Activated T-cell treated with anti-CD3 and anti-CD28 coated beads for 48 hours (primary cell): ENCODE measurements at places on chromosomes 2 and 18.

DNA sequence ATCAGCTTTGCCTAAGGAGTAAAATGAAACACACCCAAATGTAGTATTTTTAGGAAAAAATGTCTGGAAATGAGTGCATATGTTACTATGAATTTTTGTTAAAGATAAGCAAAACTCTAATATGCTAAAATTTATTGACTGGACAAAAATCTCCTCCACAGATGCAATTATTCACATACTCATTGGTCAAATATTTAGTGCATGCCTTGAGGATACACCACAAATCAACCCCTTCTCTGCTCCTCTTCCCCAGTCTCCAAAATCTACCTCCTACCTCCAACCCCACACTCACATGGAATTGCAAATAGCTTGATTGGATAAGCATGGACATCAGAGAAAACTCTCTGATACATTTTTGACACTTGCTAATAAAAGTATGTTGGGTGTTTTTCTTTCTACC is 95.6 kb upstream of the CDC42EP3 start:
- no peak for DNase-seq

GRCh38 chr2:156538083-156538504 is 101.9 kb downstream of the GPD2 start:
- no peak for DNase-seq

- DNase-seq: no peak
Observed at GRCh38 chr2:187382131-187382530, 65.9 kb downstream of the CALCRL start.

- no peak for DNase-seq
Observed at GRCh38 chr2:172456002-172456401, 28.6 kb downstream of the ITGA6 start.

DNA sequence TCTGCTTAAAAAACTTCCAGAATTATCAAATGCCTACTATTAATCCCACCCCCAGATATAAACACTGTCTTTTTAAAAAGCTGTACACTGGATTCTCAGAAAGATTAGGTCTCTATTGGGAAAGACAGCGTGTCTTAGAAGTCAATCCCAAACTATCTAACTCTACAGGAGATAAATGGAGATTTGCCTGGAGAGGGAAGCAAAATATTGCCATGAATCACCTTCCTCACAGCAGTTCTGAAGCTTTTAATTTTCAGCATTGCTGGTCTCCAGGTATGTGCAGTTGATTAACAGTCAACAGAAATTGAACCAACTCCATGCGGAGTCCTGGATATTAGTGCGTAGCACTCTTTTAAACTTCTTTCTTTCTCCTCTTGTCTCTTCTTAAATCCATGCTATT is 122.2 kb downstream of the DSC3 start:
- no peak for DNase-seq

DNA sequence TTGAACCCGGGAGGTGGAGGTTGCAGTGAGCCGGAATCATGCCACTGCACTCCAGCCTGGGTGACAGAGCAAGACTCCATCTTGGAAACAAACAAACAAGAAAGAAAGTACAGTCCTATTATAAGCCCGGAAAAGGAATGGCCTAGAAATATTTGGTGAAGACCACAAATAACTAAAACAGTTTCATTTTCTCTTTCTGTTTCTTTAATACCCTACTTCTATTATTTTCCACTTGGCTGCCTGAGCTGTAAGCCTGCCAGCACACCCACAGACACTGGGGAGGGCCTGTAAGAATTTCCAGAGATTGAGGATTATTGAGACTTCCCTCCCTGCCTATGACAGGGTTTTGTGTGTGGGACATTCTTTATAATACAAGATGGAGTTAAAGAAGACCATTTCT is 188.0 kb upstream of the DCC start:
- no peak for DNase-seq

DNA sequence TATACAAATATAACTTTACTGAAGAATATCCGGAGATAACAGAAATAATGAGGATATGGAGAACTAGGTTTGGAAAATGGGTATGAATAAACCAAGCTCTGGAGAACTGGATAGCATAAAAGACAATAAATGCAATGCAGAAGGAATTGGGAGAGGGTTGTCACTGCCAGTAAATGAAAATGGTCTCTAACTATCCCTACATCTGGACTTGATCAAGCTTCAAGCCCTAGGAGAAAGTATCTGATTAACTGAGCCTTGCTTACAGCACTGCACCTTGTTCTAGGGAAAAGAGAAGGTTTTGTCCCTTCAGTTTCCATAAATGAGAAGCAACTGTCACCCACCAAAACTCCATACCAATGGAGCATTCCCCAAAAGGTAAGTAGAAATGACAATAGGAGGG is 514.6 kb upstream of the ZEB2 start:
- no peak for DNase-seq

DNA sequence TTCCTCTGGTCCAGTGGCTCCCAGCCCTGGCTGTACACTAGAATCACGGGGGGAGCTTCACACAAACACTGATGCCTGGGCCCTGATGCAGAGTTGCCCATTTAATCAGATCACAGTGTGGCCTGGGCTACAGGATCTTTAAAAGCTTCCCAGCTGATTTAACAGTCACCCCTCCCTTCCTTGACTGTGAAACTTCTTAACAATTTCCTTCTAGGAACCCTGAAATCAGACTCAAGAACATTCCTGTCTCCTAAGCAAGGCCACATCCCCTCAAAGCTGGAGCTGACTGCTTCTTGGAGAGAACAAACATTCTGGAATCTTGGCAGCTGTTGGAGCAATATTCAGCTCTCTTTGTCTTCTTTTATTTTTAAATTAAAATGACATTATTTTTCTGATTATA is 88.7 kb downstream of the ADD2 start:
- no peak for DNase-seq

DNA sequence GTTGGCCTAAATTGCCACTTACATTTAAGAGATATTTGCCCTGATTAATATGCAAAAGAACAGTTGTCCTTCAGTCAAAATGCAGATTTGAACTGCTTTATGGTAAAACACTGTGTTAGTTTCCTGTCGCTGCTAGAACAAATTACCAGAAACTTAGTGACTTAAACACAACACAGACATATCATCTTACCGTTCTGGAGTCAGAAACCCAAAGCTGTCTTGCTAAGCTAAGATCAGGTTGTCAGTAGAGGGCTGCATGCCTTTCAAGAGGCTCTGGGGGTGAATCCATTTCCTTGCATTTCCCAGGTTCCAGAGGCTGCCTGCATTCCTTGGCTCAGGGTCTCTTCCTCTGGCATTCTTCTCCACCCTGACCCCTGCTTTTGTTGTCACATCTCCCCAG is 149.5 kb downstream of the FAM161A start:
- DNase-seq: no peak

GRCh38 chr2:7674606-7675005 is 757.4 kb downstream of the RNF144A start:
- DNase-seq: no peak

- DNase-seq: no peak
Observed at GRCh38 chr2:148545390-148546256, 98.9 kb upstream of the EPC2 start.

- DNase-seq: no peak
Observed at GRCh38 chr2:224562831-224563230, 22.3 kb downstream of the CUL3 start.

GRCh38 chr2:348361-348916 is 60.5 kb upstream of the ALKAL2 start:
- DNase-seq: no peak

GRCh38 chr18:9808295-9809241 is 77.2 kb upstream of the TXNDC2 start:
- DNase-seq: no peak

- DNase-seq: no peak
Observed at GRCh38 chr2:131038258-131039100, 54.8 kb downstream of the FAM168B start.

DNA sequence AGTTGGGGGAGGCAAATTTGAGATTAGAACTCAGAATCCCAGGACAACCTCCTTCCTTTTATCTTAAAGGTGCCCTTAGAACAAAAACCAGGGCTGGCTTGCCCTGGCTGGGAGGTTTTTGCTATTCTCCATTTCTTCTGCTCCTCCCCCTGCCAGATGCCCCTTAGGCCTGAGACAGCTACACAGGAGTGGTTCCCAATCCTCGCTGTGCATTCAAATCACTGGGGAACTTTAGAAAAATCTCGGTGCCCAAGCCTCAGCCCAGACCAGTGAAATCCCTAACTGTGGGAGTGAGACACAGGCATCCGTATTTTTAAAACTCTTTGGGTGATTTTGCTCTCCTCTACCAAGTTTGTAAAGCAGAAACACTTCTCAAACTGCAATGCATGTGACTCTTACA is 38.8 kb downstream of the LBH start:
- no peak for DNase-seq

DNA sequence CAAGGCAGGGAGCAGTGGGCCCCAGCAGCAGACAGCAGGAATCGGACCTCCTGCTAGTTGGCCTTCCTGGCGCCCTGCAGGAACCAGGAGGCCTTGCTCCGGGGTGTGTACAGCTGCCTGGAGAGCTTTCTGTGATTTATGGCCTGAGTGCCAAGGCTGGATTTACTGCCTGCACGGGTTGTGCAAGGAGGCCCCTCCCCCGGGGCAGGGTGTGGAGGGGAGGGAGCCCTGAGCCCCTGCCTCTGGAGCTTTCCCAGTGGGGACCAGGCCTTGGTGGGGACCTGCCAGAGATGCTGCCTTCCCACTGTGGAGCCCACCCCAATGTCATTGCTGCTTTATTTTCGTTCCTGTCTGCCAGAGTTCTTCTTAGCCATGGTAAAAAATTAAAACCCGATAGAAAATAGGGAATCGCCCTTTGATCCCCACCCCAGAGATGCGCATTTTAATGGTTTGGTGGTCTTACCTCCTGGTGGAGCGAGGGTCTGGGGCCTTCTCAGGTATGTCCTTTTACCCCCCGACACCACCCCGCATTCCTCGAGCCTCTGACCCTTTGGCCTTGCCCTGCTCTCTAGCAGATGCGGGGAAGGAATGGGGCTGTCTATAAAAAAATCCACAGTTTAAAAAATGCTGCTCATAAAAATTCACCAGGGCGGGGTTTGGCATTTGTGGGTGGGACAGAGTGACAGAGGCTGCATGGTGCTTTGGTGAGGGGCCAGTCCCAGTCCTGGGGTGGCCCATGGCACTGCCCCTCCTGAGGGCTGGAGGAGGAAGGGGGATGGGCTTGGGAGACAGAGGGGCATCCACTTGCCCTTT is 6.9 kb upstream of the RALB start:
- DNase-seq: no peak

DNA sequence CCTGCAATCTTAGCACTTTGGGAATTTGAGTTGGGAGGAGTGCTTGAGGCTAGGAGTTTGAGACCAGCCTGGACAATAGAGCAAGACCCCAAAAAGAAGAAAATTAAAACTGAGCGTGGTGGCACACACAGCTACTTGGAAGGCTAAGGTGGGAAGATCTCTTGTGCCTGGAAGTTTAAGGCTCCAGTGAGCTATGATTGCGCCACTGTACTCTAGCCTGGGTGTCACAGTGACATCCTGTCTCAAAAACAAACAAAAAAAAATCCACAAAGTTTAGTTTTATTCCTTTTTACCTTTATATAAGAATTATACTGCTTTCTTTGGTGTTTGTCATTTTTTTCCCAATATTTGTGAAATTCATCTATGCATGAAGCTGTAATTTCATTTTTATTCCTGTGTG is 20.3 kb downstream of the SLC39A10 start:
- no peak for DNase-seq

- no peak for DNase-seq
Observed at GRCh38 chr2:48944956-48945355, 189.4 kb upstream of the LHCGR start.

- DNase-seq: no peak
Observed at GRCh38 chr2:227782804-227783203, 30.8 kb upstream of the CCL20 start.

- DNase-seq: no peak
Observed at GRCh38 chr18:12895626-12896025, 11.6 kb upstream of the PTPN2 start.

GRCh38 chr2:127932199-127932876 is 46.6 kb upstream of the AMMECR1L start:
- no peak for DNase-seq

DNA sequence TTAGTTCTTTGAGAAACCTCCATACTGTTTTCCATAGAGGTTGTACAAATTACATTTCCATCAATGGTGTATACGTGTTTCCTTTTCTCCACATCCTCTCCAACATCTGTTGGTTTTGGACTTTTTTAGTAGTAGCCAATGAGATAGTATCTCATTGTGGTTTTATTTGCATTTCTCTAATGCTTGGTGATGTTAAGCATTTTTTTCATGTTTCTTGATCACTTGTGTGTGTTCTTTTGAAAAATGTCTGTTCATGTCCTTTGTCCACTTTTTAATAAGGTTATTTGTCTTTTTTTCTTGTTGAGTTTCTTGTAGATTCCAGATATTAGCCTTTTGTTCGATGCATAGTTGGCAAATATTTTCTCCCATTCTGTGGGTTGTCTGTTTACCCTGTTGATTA is 392.3 kb upstream of the ZEB2 start:
- DNase-seq: no peak

DNA sequence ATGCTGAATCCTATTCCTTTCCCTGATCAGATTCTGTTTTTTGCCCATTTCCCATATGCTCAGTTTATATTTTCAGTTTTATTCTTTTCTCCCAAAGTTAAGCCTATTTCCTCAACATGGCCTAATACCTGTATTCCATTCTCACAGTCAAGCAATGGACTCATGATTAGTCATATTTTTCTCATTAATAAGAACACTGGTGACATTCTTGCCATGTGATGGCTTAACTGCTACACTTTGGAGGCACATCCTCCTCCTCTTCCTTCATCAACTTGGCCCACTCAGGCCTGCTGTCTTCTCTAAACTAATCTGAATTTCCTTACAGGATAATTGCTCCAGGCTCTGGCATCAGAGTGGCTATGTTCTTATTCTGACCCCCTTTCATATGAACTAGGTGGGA is 679.2 kb downstream of the NYAP2 start:
- DNase-seq: no peak

DNA sequence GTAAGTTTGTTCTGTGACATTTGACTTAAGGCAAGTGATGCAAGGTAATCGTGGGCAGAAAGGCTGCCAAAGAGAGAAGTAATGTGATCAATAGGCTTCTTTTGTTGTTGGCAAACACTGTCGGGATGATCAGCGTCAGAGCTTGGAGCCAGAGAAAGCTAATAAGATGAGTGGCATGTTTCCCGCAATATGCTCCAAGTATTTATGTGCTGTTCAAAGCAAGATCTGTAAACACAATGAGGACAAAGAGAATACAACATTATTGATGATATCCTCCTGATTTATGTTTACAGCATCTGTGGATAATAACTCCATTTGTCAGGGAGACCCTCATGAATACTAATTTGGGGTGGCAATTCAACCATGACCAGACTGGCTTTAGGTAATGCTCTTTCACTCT is 603.3 kb downstream of the TDRD15 start:
- no peak for DNase-seq

- no peak for DNase-seq
Observed at GRCh38 chr2:190136259-190136658, 73.7 kb upstream of the MSTN start.

GRCh38 chr2:204331180-204331579 is 214.1 kb upstream of the PARD3B start:
- no peak for DNase-seq
